ENCODE measurements at places on chromosomes 2 and 18.

DNA sequence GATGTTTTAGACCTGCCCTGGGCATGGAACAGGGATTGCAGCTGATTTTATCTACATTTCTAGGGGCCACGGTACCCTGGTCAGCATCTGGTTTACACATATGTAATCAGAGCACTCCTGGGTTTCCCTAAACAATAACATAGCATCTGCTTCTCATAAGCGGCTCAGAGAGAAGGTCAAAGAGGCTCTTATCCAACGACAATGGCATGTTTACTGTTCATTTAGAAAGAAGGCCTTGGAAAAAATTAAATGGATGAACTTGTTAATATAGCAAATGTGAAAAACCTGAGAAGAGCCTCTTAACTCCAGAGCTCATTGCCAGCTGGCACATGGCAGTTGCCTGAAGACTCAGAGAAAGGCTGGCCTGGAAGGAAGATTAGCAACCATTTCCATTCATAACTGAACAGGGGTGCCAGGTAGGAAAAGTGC lies 202.8 kb upstream of the THUMPD2 start:
- no peak for DNase-seq

GRCh38 chr18:6118080-6118479 lies 222.8 kb upstream of the TMEM200C start:
- DNase-seq: no peak

DNA sequence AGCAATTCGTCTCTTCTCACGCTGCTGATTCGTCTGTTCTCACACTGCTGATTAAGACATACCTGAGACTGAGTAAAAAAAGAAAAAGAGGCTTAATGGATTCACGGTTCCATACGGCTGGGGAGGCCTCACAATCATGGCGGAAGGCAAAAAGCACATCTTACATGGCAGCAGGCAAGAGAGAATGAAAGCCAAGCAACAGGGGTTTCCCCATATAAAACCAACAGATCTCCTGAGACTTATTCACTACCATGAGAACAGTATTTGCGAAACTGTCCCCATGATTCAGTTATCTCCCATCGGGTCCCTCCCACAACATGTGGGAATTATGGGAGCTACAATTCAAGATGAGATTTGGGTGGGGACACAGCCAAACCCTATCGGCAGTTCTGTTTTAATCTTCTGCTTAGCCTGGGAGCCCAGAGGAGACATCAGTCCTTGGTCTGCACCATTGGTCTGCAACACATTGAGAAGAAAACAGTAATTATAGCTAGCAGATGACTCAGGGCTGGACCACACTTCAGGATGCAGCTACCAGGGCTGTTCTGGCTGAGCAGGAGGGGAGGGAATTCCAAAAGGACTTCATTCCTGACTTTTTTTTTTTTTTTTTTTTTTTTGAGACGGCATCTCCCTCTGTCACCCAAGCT lies 69.4 kb downstream of the CABLES1 start:
- no peak for DNase-seq

- DNase-seq: no peak
Measured at GRCh38 chr18:68283834-68284233, 431.1 kb downstream of the TMX3 start.

- DNase-seq: no peak
Measured at GRCh38 chr18:26566874-26567555, 18.7 kb upstream of the KCTD1 start.

DNA sequence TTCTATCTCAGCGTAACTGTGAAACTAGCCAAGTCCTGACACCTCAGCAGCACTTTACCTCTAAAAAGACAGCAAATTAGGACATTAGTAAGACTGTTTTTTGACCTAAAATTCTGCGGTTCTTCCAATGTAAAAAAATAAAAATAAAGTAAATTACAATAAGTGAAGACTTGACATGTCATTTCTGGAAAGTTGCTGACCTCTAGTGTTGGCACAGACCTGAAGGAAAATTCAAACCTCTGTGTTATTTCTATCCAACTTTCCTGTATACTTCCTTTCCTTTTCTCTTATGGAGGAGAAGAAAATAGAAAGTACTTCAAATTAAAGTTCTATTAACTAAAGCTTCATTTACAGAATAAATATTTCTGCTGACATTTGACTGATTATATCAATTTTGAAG lies 110.6 kb downstream of the TMEM182 start:
- DNase-seq: no peak

Measured in activated CD8-positive, alpha-beta memory T cell treated with anti-CD3 and anti-CD28 coated beads, Interleukin-2, amount 10 ng/mL, durations not matched to agents 7 days and 5 days (primary cell).